ENCODE measurements at places on chromosomes 16 and 17.

DNA sequence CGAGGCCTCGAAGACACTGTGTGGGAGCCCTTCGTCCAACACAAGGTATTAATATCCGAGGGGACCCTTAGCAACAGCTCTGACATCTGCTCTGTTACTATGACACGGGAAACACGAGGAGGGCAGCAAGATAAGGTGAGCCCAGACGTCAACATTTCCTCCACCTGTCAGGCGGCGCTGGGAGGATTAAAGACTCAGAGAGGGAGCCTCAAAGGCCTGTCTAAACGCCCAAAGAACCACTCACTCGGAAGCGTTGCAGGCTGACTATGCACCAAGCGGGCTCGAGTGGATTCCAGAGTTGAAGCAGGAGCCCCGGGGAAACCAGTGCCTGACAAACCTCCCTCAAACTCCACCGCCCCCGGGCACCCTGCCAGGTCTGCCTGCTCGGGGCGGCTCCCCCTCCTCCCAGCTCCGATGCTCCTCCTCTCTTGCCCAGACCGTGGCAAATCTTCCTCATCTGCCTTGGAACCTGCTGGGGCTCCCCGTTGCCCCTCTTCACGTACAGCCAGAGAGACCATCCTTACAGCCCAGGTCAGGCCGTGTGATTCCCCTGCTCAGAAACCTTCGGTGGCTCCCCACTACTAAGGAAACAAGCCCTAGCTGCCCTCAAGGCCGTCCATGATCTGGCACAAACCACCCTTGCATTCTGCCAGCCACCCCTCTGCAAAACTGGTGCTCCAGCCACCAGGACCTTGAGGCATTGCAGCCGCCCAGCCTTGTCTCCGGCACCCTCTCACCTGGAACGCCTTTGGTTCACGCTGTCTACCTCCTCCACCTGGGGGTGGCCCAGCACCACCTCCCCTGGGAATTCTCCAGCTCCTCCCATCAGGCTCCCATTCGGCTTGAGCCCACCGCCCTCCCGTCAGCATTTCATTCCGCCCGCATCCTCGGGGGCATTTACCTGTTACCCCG lies 16.2 kb downstream of the RPH3AL start:
- DNase-seq = peak; percentile 25

GRCh38 chr17:44280392-44280937 lies 12.5 kb upstream of the SLC4A1 start:
- no peak for DNase-seq

- no peak for DNase-seq
Measured at GRCh38 chr17:81991684-81992305, 14.4 kb downstream of the ASPSCR1 start.

DNA sequence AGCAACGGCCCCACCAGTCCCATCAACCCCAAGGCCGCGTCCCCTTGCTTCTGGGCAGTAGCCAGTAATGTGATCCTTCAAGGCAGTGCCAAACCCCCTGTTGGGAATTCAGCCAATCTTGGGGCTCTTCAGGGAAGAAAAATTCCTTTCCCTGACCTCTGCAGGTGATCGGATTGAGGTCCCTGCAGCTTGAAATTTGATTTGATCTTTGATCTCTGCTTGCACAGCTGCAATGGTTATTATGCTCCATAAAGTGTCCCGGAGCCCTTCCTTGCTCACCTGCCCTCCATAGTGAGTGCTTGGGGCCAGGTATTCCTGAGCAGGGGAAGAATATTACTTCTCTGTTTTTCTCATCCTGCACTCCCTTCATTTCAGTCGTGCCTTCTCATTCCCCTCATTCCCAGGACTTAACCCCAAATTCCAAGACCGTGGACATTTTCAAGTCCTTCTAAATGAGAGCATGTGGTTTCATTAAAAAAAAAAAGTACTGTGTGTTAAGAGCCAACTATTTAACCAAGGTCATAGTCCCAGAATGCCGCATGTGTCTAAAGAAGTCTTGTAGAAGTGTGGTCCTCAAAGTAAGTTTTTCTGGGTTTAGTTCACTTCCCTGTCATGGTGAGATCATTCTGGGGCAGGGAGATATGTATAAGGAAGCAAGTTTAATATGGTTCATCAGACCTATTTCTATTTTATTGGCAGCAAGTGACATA lies 56.3 kb downstream of the SOX9 start:
- DNase-seq = no peak

DNA sequence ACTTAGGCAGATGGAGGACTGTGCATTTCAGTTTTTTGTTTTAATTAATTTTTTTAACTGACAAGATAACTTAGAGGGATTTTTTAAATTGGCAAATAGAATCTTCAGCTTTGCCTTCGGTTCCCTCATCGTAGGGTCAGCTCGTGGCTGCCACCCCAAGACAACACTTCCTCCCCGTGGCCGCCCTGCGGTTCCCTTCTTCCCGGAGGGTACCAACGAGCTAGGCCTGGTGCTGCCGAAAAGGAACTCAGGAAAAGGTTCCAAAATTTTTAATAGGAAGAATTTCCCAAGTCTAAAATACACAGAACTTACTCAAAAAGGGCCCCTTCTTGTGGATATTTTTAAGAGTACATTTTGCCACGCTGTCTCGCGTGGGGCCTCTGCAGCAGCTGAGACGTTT lies 210.4 kb upstream of the CHMP6 start:
- DNase-seq = no peak

GRCh38 chr17:45752246-45752645 lies 31.9 kb upstream of the CRHR1 start:
- DNase-seq = no peak

DNA sequence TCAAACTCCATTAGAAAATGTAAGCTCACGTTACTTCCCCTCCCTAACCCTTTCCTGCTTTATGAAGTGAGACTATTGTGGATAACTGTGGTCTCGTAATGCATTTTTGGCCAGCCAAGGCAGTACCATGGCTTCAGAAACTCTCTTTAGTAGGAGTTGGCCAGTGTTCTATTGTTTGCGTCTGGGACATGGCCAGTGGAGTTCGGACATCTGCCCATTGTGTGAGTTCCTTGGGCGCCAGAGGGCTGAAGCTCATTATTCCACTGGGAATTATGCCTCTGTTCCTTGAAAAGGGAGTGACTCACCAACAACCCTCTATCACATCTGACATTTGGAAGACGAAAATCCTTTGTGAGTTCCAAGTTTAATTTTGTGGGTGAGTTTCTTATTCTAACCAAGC lies 319.5 kb upstream of the SOX9 start:
- no peak for DNase-seq

GRCh38 chr16:83248735-83249463 lies 558.9 kb upstream of the HSBP1 start:
- DNase-seq = no peak

GRCh38 chr17:35545150-35545549 lies 7.7 kb upstream of the SLFN12L start:
- no peak for DNase-seq

- no peak for DNase-seq
Measured at GRCh38 chr17:44793885-44794842, 35.4 kb downstream of the ADAM11 start.

GRCh38 chr16:2501946-2502895 lies 11.5 kb upstream of the ATP6V0C start:
- DNase-seq = no peak

GRCh38 chr16:11665071-11665491 lies 3.2 kb upstream of the SNN start:
- peak; percentile 27 for DNase-seq

GRCh38 chr16:56121156-56121500 lies 70.2 kb upstream of the GNAO1 start:
- DNase-seq = no peak

- no peak for DNase-seq
Measured at GRCh38 chr16:4060823-4061222, 55.4 kb downstream of the ADCY9 start.
